ENCODE measurements at places on chromosomes 7 and 10. TPM values are rescaled to one million over a fixed set of nuclear protein-coding genes. Genes with fewer than 3 reads are reported as not detected.

GRCh38 chr7:44473295-44473694, 17.2 kb downstream of the NUDCD3 start:
- no peak for DNase-seq

Gene TRIM50
- 2.2 TPM for total RNA-seq

- no peak for DNase-seq
Measured at GRCh38 chr7:96527133-96527827, 182.4 kb downstream of the SEM1 start.

Gene MMD2
- total RNA-seq: not detected

DNA sequence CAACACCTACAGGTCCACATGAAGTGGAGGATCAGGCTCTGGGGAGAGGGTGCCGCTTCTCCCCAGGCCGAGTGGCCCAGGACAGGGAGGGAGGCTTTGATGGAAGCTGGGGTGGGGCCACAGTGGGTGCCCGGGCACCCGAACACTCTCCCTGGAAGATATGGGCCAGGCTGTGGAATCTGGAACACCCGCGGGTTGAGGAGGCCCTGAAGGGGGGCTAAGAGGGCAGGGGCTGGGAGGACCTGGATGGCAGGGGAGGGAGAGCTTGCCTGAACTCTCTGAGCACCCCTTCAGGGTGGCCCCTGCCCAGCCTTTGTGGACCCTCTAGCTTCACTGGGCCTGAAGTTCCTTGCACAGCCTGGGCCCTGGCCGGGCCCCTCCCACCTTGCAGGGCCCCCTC, 4.5 kb upstream of the NKX6-2 start:
- no peak for DNase-seq

DNA sequence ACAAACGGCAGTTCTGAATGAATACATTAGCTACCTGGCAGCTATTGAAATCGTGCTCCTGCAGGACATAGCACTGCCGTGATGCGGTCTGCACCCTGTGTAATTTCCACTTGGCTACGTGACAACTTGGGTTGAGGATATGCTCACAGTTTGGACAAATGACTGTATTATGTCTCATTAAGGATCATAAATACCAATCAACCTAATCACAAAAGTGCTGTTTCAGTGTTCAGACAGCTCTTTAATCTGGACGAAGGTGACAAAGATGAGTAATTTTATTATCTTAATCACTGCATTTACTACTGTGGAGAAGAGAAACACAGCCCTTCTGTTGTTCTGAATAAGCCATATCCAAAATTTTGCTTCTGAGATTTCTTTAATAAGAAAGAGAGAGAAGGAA, 210.8 kb upstream of the PFKP start:
- DNase-seq: no peak

DNA sequence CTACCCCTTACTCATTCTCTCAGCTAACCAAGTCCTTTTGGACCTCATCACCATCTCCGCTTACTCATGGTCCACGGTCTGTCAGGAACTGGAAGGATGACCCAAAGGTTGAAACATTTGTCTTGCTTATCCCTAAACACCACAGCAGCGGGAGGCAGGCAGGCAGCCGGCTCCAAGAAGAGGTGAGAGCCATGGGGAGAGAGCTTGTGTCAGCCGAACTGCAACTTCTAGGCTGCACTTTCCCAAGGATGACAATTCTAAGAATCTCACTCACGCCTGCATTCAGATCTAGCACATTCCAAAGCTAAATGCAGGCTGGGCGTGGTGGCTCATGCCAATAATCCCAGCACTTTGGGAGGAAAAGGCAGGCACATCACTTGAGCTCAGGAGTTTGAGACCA, 86.0 kb downstream of the SPDYE5 start:
- DNase-seq: no peak

DNA sequence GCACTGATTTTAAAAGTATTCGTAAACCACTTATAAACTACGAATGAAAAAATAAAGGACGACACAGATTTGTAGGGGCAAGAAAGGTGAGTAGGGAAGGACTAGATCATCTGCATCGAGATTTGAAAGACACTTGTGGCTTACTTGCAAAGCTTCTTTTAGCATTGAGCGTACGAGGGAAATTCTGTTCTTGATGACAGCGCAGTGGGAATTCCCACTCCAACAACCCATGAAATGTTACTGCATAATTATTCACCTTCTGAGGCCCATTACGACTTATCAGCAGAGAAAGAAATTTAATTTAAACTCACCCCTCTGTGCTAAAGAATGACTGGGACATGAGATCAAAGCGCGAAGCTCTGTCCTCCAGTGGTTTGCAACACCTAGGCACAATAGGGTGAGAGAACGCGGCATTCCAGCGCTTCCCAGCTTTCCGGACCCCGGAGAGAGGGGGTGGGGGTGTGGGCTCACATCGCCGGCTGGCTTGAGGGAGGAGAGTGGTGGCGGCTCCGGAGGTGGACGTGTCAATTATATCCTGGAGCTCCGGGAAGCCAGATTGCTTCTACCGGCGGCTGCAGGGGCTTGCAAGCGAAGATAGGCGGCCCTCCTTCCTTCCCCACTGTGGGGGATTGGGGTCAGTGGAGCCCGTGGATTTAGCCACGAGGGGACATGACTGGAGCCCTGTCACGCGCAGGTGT, 10.3 kb downstream of the SP8 start:
- no peak for DNase-seq

Gene LIPJ
- total RNA-seq: 0.87 TPM

GRCh38 chr7:156437021-156437614, 203.5 kb upstream of the RNF32 start:
- no peak for DNase-seq

Gene DPYSL4
- 0.84 TPM for total RNA-seq

GRCh38 chr10:97763411-97763810, 8.4 kb downstream of the SFRP5 start:
- DNase-seq: no peak

Gene FKBP9
- total RNA-seq: 193 TPM

DNA sequence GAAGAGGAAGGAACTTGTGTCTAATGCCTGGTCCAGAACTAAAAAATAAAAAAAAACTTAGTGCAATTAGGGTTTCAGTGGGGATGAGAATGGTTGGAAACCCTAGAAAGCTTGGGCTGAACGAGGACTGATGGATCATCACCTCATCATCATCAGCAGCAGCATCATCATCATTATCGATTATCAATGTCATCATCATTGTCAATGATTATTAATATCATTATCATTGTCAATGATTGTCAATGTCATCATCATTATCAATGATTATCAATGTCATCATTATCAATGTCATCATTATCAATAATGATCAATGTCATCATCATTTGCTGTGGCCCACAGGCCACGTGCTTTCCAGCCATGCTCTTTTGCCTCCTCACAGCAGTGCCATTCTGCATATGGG, 952.0 kb upstream of the ZNF722 start:
- no peak for DNase-seq

All from aorta (tissue), 5 donors.